ENCODE measurements at places on chromosomes 12 and 14. TPM values are rescaled to one million over a fixed set of nuclear protein-coding genes. Genes with fewer than 3 reads are reported as not detected.

HSPA2 gene
- total RNA-seq, result 39.3 TPM

CDC42BPB gene
- total RNA-seq, result 72.8 TPM

PIWIL1 gene
- not detected for total RNA-seq

ABCD2 gene
- total RNA-seq, result not detected

TAS2R14 gene
- 0.27 TPM for total RNA-seq

FAM161B gene
- 1.9 TPM for total RNA-seq

BEGAIN gene
- 10.0 TPM for total RNA-seq

GRIP1 gene
- total RNA-seq, result 3.3 TPM

PARP11 gene
- 2.6 TPM for total RNA-seq

CLEC4D gene
- total RNA-seq, result not detected

SDS gene
- total RNA-seq, result 0.48 TPM

FGF23 gene
- total RNA-seq, result not detected

AICDA gene
- total RNA-seq, result 0.05 TPM

FERMT2 gene
- 45.2 TPM for total RNA-seq

SIX1 gene
- total RNA-seq, result 9.3 TPM

OTX2 gene
- total RNA-seq, result not detected

P2RX2 gene
- not detected for total RNA-seq

PTGES3 gene
- 384 TPM for total RNA-seq

ACSM4 gene
- not detected for total RNA-seq

REM2 gene
- 0.29 TPM for total RNA-seq

FOXG1 gene
- 0.08 TPM for total RNA-seq
